ENCODE measurements at places on chromosomes 3 and 15. TPM values are rescaled to one million over a fixed set of nuclear protein-coding genes. Genes with fewer than 3 reads are reported as not detected.

The CKMT1A gene
- not detected for total RNA-seq

The TGM5 gene
- not detected for total RNA-seq

The PDIA3 gene
- total RNA-seq = 452 TPM

The TMEM40 gene
- total RNA-seq = 8.0 TPM

The REC114 gene
- total RNA-seq = not detected

The IL17RB gene
- total RNA-seq = 1.4 TPM

The GOLGA8G gene
- not detected for total RNA-seq

The RETNLB gene
- total RNA-seq = not detected

The PLAAT1 gene
- total RNA-seq = 1.7 TPM

The TAGLN3 gene
- 1.8 TPM for total RNA-seq

The ALS2CL gene
- 7.1 TPM for total RNA-seq

- peaks cover 13% of the 10 kb centered on the region for H3K36me3 ChIP-seq
- peaks cover 5% of the 10 kb centered on the region for H3K4me1 ChIP-seq
- H3K4me3 ChIP-seq = no peak overlapping the region
Measured at GRCh38 chr3:50278123-50278879, 586 bp upstream of the LSMEM2 start.

DNA sequence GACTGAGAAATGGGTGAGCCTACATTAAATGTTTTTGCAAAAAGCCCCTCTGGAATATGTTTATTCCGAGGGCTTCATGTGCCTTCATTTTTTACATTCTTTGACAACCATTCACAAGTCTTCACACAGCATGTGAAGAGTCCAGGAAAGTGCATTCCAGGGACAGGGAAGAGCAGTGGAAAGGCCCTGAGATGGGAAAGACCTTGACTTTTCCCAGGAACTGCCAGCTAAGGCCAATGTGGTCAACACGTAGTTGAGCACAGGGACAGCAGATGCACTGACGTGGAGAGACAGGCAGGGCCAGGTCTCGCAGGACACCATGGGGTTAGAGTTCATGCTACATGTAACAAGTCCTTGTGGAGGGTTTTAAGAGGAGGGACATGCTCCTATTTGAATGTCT is 21.7 kb downstream of the SSR3 start:
- H3K27me3 ChIP-seq = no peaks in the 10 kb centered on the region
- no peak overlapping the region for H3K4me3 ChIP-seq
- peaks cover 2% of the 10 kb centered on the region for H3K36me3 ChIP-seq
- no peak for DNase-seq
- H3K4me1 ChIP-seq = peaks cover 18% of the 10 kb centered on the region

DNA sequence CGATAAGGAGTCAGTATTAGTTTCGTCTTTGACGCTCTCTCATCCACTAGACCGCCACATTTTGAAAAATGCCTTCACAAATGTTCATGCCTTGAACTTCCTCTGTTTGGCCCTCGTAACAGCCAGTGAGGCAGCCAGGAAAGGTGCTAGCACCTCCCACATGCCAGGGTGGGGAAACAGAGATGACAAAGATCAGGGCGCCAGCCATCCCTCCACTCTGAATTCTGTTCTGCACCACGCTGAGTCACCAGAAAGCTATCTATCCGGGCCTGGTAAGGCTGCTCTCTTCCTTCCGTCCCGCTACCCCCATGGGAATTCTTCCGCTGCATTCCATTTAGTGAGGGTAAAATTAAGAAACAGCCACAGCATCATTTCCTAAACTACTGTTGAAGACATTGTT is 31.3 kb upstream of the BCL2L10 start:
- H3K27me3 ChIP-seq = no peaks in the 10 kb centered on the region
- H3K4me3 ChIP-seq = no peak overlapping the region
- H3K4me1 ChIP-seq = peaks cover 8% of the 10 kb centered on the region
- peak overlapping the region; percentile 87 for H3K27ac ChIP-seq
- DNase-seq = no peak

DNA sequence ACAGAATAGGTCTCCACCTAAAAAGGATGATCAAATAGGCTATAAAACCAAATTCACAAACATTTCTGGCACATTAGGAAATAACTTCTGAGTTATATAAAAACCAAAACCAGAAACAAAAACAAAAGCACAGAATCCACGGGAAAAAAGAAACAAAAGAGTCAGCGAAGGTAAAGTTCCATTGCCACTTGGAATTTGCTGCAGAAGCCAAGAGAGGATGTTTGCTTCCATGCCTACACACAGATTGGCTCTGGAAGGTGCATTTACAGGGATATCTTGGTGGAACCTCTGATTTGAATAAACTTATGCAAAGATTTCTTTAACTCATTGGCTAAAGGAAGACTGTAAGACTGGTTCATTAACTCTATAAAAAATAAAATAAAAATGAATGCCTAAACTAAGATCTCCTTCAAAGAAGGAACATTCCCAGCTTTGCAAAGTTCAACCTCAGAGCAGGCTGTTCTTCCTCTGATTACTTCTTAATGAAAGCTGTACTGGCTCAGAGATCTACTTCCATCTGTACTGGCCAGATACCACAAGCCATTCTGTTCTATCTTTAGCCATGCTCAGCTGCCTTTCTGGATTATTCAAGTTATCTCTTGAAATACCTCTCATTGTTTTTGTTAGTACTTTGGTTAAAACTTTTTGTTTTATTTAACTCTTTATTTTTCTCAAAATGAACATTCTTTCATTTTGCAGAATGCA is 537.5 kb upstream of the CCDC54 start:
- no peak for DNase-seq
- peak overlapping the region; percentile 4 for H3K27ac ChIP-seq
- H3K27me3 ChIP-seq = no peaks in the 10 kb centered on the region
- peaks cover 8% of the 10 kb centered on the region for H3K4me1 ChIP-seq
- no peak overlapping the region for H3K4me3 ChIP-seq

DNA sequence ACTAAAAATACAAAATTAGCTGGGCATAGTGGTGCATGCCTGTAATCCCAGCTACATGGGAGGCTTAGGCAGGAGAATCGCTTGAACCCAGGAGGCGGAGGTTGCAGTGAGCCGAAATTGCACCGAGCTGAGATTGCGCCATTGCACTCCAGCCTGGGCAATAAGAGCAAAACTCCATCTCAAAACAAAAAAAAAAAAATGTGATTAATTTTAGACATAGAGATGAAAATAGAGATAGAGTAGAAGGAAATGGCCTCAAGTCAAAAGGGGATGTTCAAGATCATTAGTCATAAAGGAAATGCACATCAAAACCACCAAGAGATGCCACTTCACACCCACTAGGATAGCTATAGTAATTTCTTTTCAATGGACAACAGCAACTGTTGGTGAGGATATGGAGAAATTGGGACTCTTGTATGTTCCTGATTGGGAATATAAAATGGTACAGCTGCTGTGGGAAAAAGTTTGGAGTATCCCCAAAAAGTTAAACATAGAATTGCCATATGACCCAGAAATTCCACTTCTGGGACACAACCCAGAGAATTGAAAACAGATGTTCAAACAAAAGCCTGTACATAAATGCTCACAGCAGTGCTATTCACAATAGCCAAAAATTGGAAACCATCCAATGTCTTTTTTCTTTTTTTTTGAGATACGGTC is 55.4 kb downstream of the ABHD2 start:
- H3K27ac ChIP-seq = no peak overlapping the region
- no peak for DNase-seq
- H3K36me3 ChIP-seq = no peaks in the 10 kb centered on the region
- no peaks in the 10 kb centered on the region for H3K27me3 ChIP-seq
- H3K4me1 ChIP-seq = peaks cover 15% of the 10 kb centered on the region

- peaks cover 21% of the 10 kb centered on the region for H3K4me1 ChIP-seq
- no peaks in the 10 kb centered on the region for H3K36me3 ChIP-seq
- H3K4me3 ChIP-seq = no peak overlapping the region
- H3K27ac ChIP-seq = no peak overlapping the region
- DNase-seq = no peak
Measured at GRCh38 chr3:187999821-188000220, 154.1 kb upstream of the LPP start.

- H3K4me3 ChIP-seq = no peak overlapping the region
- no peak overlapping the region for H3K27ac ChIP-seq
- H3K27me3 ChIP-seq = peaks cover 38% of the 10 kb centered on the region
- H3K36me3 ChIP-seq = peaks cover 27% of the 10 kb centered on the region
Measured at GRCh38 chr15:78629031-78629715, 8.4 kb upstream of the CHRNA3 start.

DNA sequence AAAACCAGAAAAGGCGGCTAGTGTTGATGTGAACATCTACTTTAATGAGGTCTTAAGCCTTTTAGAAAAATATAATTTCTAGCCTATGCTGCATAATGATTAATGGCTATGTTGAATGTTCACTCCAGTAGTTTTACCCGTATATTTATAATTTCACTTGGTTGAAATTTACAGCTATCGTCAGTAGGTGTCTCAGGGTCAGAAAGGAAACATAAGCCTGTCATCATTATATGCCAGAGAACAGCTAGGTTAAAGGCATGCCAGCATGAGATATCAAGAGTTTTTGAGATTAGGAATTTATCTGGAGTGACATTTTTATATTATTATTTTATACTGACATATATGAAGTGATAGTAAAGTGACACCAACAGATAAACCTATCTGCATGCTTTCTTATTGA is 904.1 kb downstream of the OTOL1 start:
- no peak overlapping the region for H3K27ac ChIP-seq
- H3K4me3 ChIP-seq = no peak overlapping the region
- DNase-seq = no peak

GRCh38 chr3:46859001-46859710 is 4.1 kb downstream of the MYL3 start:
- no peak overlapping the region for H3K27ac ChIP-seq
- H3K4me1 ChIP-seq = peaks cover 9% of the 10 kb centered on the region
- peaks cover 6% of the 10 kb centered on the region for H3K27me3 ChIP-seq

- H3K4me1 ChIP-seq = peaks cover 17% of the 10 kb centered on the region
- H3K27me3 ChIP-seq = peaks cover 11% of the 10 kb centered on the region
- H3K27ac ChIP-seq = no peak overlapping the region
- H3K4me3 ChIP-seq = no peak overlapping the region
Measured at GRCh38 chr3:24578951-24579421, 84.3 kb upstream of the THRB start.

DNA sequence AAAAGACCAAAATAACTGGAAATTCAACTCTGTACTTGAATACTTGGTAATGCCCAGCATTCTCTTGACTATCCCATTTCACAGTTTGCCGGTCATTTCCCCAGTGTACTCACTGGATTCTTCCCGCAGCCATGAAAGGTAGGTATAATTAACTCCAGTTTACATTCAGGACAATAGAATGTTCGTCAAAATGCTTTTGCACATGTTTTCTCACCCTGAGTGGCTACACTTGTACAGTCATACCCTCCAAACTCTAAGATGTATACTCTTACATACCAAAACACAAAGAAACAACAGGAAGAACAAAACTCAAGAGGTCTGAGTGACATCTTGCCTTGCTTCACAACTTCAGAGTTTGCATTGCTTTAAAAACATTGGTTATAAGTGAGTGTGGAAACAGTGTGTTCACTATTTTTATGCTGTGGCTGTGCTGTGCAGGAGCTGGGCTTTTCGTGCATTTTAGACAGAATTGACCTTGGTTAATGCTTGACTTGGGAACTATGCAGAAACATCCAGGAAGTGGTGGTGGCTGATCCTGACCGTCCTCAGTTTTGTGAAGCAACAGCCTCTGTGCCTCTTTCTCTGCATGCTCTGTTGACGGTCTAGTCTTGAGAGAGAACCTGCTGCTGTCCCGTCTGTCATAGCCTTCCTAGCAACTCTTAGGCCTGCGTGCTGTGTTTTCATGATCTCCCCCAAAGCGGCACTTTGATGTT is 90.5 kb downstream of the IGF1R start:
- no peak overlapping the region for H3K4me3 ChIP-seq
- no peak overlapping the region for H3K27ac ChIP-seq
- no peak for DNase-seq
- peaks cover 28% of the 10 kb centered on the region for H3K4me1 ChIP-seq
- H3K36me3 ChIP-seq = no peaks in the 10 kb centered on the region
- no peaks in the 10 kb centered on the region for H3K27me3 ChIP-seq

DNA sequence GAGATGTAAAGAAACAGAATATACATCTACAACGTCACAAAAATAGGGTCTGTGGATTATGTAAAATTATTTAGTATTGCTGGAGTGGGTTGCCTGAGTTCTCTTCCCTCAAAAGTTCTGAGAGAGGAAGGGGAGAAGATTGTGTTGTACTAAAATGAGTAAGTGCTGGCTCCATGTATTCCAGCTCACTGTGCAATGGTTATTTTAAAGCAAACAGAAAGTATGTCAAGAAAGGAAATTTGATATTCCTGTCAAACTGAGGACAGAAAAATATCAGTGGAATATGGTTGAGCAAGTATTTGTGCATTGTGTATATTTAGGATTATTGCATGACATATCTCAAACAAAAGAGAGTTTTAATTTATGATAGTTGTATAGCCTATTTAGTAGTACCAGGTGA is 2.2 kb downstream of the TRPC1 start:
- peaks cover 2% of the 10 kb centered on the region for H3K36me3 ChIP-seq
- no peak for DNase-seq

DNA sequence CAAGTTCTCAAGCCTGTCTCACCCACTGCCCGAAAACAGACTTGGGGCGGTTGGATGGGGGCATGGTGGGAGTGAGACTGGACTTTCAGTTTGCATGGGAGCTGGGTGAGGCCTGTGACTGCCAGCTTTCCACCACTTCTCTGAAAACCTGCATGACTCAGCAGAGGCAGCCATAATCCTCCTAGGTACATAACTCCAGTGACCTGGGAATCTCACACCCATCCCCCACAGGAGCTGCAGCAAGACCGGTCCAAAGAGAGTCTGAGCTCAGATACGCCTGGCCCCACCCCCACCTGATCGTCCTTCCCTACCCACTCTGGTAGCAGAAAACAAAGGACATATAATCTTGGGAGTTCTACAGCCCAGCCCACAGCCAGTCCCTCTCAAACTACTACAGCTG is 107.2 kb downstream of the NSMCE3 start:
- H3K4me1 ChIP-seq = peaks cover 15% of the 10 kb centered on the region
- no peaks in the 10 kb centered on the region for H3K27me3 ChIP-seq
- no peak overlapping the region for H3K4me3 ChIP-seq

DNA sequence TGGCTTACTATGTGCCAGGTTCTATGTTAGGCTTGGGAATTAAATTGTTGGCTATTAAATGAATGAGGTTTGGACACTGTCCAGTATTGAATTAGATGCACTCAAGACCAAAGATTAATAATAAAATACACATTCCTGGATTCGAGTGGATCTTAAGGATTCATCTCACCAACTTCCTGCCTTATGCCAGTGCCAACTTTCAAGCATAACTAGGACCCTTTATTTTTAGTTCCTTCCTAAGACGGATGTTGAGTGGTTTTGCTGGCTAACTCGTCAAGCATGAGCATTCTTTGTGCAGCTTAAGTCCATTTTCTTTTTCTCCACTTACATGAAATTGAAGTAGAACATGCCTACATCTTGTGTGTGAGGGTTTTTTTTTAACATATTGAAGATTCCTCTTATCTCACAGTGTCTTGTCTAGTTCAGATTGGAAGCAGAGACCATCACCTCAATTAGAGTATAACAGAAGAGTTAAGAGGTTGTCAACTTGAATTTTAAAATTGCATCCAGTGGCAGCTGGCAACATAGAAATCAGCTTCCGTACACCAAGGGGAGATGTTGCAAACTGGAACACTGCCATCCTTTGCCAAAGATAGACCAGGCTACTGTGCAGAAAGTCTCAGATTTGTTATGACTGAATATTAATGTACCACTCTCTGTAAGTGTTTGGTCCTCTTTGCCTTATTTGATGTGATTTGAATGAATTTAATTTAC is 106.3 kb upstream of the BFSP2 start:
- H3K27me3 ChIP-seq = no peaks in the 10 kb centered on the region
- no peaks in the 10 kb centered on the region for H3K36me3 ChIP-seq
- no peak for DNase-seq
- H3K4me1 ChIP-seq = no peaks in the 10 kb centered on the region
